Ovary (tissue), 10 donors: ENCODE measurements at places on chromosomes 1 and 21. TPM values are rescaled to one million over a fixed set of nuclear protein-coding genes. Genes with fewer than 3 reads are reported as not detected.

ACTA1 gene
- 0.33 TPM for total RNA-seq

ANXA9 gene
- total RNA-seq: 0.43 TPM

CNTN2 gene
- 0.34 TPM for total RNA-seq

AGMAT gene
- not detected for total RNA-seq

CLIC6 gene
- total RNA-seq: 2.3 TPM

ENAH gene
- total RNA-seq: 99.8 TPM

IL20 gene
- total RNA-seq: not detected

OR2AK2 gene
- total RNA-seq: 0.80 TPM

F3 gene
- total RNA-seq: 112 TPM
